Adipocyte (in vitro differentiated cells): ENCODE measurements at places on chromosomes 2 and 18.

DNA sequence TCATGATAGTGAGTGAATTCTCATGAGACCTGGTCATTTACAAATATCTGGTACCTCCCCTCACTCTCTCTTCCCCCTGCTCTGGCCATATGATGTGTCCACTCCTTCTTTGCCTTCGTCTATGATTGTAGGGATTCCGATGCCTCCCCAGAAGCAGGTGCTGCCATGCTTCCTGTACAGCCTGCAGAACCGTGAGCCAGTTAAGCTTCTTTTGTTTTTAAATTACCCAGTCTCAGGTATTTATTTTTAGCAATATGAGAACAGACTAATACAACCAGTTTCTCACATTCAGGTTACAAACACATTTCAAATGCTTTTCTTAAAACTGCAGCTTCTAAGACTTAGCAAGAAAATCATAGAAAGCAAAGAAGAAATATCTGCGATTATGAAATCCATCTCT, 321.2 kb upstream of the CDH7 start:
- DNase-seq, result no peak

DNA sequence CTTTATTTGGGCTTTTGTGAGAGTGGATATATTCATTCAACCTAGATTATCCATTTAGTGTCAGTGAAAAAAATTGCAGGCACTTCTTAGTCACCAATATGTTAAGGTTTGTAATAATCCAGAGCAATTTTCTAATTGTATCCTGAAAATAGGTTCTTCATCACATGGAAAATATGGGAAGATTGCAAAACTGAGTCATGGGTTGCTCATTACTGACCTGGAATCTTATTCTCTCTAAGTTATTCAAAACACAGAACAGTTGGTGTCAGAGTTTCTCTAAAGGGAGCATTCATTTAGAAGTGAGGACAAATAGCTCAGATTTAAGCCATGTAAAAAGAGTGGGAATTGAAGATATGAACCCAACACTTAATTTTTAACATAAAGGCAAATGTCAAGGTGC, 181.3 kb downstream of the IKZF2 start:
- peak; percentile 62 for DNase-seq

GRCh38 chr18:78174737-78175136, 804.9 kb upstream of the SALL3 start:
- no peak for DNase-seq

- peak; percentile 24 for DNase-seq
These were observed 75.8 kb downstream of the ACTR3 start for GRCh38 chr2:113965644-113966043.
